ENCODE measurements at places on chromosomes 16 and 17.

DNA sequence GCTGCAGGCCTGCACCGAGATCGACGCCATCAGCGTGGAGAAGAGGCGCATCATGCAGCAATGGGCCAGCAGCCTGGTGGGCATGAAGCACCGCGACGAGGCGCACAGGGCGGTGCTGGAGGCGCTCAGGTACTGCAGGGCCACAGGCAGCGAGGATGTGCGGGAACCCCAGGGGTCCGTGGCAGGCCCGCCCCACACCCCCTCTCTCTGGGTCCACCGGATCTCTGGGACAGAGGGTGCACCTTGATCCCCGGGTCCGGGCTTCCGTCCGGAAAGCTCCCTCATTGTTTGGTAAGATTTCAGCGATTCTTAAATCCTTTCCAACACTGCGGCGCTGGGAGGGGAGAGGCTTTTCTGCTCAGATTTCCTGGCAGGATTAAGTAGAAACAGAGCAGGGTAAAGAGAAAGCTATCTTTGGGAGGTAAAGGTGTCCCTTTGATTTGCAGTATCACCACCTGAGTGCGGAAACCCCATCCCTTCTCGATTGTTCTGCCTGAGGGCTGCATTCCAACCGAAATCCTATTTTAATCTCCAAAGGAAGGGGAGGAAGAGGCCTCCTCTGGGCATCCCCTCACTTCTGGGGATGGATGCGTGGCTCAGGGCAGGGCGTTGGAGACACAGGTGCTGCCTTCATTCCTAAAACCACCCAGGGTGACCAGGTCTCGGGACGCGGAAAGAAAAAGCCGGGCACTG is 29.2 kb downstream of the CCDC40 start:
- DNase-seq = no peak

GRCh38 chr17:350706-351448 is 1.7 kb downstream of the RPH3AL start:
- DNase-seq = peak; percentile 42

- DNase-seq = no peak
Measured at GRCh38 chr17:57481910-57482391, 225.6 kb downstream of the MSI2 start.

DNA sequence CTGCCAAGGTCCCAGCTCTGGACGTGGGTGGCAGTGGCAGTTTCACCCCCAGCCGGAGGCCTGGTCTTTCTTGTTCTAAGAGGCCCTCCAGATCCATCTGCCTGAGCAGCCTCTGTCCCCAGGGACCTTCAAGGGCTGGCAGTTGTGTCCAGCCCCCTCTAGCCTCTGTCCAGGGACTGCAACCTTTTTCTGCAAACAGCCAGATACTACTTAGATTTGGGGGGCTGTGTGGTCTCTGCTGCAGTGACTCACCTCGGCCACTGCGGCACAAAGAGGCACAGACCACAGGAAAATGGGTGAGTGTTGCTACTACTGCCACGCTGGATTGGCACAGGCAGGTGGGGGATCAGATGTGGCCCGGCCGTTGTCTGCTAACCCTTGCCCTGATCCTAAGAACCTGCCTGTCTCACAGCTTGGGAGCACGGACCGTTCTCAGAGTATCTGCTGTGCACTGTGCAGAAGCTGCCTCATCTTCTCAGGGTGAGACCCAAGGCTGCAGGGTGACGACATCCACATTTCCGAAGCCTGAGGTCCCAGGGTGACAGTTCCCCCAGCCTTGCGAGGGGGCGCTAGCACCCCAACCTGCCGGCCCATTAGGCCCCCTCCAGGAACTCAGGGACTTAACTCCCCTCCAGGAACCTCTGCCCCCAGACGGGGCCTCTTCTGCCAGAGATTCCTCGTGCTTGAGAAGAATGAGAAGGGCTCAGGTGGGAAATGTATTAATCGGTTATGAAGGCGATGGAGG is 27.6 kb downstream of the MXRA7 start:
- DNase-seq = no peak

- no peak for DNase-seq
Measured at GRCh38 chr17:329784-330420, 22.7 kb downstream of the RPH3AL start.

GRCh38 chr17:76367642-76368041 is 13.9 kb upstream of the PRPSAP1 start:
- DNase-seq = no peak

DNA sequence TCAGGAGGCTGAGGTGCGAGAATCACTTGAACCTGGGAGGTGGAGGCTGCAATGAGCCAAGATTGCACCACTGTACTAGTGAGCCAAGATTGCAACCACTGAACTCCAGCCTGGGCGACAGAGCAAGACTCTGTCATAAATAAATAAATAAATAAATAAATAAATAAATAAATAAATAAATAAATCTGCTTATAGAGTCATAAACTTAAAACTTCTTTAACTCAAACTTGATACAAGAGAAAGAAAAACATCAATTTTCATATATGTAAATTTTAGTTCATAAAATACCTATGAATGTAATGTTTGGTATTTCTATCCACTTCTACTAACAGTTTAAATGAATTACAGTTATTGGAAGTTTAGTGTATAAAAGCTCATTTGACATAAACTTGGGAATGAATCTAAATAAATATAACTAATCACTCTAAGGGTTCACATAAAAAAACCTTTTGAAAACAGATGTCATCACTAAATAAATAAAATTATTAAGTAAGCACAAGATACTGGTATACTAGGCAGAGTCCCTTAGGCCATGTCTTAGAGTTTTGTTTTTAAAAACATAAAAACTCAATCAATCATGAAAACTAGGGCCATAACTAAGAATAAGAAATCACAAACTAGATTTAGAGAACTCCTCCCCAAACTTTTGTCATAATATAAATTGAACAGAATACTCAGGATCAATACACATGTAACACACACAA is 54.1 kb downstream of the SMURF2 start:
- no peak for DNase-seq

DNA sequence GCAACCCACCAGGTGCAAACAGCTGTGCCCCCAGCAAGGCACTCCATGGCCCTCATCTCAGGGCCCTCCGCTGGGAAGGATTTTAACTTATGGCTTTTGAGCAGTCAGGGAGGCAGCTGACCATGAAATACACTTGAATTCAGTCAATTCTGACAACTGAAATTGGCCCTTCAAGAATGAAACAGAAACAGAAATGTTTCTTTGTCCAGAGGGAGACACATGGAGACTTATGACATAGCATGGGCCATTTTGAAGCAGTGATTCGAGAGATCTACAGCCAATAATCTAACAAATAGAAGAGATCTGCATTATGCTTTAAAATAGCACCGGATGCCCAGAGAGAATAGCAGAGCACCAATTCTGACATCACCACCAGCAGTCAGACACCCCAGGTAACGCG is 7.5 kb downstream of the CACNG1 start:
- no peak for DNase-seq

- no peak for DNase-seq
Measured at GRCh38 chr17:17757391-17757791, 76.1 kb downstream of the RAI1 start.

- no peak for DNase-seq
Measured at GRCh38 chr16:13453325-13453724, 466.6 kb upstream of the ERCC4 start.

DNA sequence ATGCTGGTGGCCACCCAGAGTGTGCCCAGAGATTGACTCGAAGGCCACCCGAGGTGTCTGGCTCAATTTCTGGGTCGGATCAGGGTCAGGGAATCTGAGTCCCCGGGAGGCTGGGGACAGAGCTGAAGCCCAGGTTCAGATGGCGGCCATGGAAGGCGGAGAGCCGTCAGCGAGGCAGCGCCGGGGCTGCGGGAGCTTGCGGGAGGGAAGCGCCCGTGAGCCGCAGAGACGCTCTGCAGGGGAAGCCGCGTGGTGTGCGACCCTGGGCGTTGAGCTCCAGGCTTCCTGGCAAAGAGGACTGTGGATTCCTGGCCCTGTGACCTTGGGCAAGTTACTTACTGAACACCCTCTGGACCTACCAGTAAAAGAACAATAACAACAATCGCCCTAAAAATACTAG is 518 bp upstream of the SPATA22 start:
- no peak for DNase-seq

GRCh38 chr17:70618641-70619040 is 449.3 kb downstream of the KCNJ2 start:
- no peak for DNase-seq

DNA sequence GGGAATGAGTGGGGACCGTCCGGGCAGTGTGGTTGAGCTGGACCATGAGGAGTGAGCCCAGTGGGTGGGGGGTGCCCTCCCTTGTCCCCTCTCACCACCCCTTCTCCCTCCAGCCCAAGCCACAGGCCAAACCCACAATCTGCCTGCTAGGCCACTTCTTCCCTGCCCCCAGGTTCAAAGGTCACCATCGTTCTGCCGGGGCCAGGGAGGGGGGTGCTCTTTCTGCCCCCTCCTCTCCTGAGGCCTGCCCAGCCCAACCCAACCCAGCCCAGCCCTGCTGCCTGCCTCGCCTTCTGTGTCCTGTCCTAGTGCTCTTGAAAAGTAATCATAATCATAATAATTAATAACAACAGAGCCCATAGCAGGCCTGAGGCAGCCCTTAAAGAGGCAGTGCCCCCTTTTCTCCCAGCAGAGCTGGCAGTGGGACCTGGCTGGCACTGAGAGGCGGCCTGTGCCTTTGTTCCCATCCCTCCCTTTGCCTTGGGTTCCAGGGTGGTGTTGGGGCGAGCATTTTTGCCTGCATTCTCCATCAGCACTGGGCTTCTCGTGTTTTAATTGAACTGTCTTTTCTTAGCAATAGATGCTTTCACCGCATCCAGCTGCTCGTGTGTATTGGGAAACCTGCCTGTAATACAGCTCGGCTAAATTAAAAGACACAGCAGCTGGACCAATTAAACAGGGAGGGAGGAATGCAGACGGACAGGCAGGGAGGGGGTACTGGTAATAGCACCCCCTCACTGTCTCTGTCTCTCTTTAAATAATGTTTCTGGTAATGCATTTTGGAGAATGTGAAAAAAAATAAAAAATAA is 46.8 kb downstream of the SREBF1 start:
- DNase-seq = no peak

DNA sequence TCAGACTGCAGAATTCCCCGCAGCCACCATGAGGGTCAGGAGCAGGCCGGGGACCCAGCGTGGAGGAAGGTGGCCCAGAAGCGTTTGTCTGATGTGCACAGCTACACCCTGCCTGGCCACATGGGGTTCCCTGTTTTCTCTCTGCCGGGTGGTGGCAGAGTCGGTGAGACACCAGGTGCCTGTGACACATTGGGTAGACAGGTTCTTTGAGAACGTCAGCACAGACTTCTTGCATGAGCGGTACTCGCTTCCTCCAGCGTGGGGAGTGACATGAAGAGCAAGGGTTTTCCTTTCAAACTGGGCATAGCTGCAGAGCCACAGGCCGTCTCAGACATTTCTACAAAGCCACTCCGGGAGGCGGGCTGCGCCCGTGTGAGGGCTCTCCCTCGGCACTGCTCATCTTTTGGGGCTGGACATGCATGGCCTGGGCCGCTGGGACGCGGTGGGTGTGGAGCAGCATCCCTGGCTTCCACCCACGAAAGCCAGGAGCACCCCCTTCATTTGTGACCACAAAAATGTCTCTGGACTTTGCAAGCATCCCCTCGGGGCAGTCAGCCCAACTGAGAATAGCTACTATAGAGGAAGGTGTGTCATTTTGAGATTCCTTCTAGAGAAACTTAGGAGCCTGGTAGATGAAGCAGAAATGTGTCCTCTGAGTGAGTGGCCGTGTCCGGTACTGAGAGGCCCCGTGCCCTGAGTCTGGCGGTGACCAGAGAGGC is 26.0 kb downstream of the NME3 start:
- no peak for DNase-seq

DNA sequence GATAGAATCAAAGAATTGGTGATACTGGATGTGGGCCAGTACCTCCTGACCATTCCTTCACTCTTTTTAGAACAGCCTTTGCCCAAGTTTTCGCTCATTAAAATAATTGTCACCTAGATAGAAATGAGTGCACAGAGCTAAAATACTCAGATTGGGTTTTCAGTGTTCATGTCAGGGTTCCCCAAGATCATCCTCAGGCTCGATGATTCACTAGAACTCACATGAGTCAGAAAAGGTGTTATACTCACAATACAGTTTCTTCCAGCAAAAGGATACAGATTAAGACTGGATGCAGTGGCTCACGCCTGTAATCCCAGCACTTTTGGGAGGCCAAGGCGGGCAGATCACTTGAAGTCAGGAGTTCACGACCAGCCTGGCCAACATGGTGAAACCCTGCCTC is 19.9 kb downstream of the ERCC4 start:
- no peak for DNase-seq

DNA sequence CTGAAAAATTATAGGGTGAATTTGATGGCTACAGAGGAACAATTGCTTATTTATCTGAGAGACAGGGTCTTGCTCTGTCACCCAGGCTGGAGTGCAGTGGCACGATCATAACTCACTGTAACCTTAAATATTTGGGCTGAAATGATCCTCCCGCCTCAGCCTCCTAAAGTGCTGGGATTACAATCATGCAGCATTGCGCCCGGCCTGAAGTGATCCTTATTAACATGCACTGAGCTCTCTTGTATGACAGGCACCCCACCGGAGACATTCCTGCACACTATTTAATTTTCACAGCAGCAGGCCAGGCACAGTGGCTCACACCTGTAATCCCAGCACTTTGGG is 77.7 kb downstream of the CNGB1 start:
- DNase-seq = no peak

DNA sequence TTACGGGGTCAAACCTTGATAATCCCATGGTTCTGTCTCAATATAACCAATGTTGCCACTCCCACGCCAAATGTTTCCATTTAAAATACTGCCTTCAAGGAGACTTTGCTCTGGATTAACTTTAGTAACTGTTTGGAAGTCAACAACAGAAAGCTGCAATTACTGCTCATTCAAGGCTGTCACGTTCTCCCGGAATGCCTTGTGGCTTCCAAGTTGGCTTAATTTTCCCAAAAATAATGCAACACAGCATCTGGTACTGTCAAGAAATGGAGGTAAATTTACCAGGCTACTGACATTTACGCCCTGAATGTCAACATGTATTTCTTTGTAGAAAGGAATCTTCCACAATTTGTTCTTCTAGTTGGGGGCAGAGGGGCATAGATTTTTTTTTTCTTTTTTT is 38.2 kb downstream of the GPRC5B start:
- no peak for DNase-seq

DNA sequence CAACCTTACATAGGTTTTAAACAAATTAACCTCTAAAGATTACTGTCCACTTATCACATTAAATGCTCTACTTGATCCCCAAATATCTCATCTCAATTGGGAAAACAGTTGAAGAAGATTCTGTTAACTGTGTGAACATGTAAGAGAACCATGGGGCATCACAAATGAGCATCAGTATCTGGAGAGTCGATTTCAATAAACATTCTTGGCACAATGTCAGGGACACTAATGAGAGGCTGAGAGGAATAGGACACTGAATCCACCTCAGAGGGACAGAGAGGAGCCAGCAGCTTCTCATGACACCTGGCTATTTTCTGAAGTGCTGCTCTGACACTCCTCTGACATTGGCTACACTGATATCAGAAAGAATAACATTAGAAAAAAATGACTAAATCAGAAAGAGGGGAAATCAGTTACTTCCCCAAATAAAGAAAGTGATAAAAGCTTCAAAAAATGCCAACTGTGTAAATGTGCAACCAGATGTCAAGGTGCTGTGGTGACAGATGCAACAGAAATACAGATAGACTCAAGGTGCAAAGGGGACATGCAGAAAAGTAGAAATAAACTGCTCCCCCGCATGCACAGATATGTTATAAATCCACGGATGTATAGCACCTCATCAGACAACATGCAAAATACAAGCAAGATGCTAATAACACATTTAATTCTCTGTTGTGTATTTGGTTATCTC is 67.4 kb downstream of the SNX11 start:
- no peak for DNase-seq

GRCh38 chr17:354651-355556 is 2.3 kb upstream of the RPH3AL start:
- DNase-seq = no peak

GRCh38 chr17:72761431-72761830 is 331.1 kb downstream of the SLC39A11 start:
- DNase-seq = no peak

All from C1 segment of cervical spinal cord (tissue), 14 donors.